ENCODE measurements at places on chromosomes 3 and 15. TPM values are rescaled to one million over a fixed set of nuclear protein-coding genes. Genes with fewer than 3 reads are reported as not detected.

The SYNM gene
- total RNA-seq: 3.5 TPM

The HIGD2B gene
- total RNA-seq: not detected

The OCA2 gene
- total RNA-seq: 0.19 TPM

The TLR9 gene
- not detected for total RNA-seq

The SLC27A2 gene
- 0.91 TPM for total RNA-seq

GRCh38 chr3:181253796-181254195, 264.3 kb upstream of the DNAJC19 start:
- DNase-seq: no peak

DNA sequence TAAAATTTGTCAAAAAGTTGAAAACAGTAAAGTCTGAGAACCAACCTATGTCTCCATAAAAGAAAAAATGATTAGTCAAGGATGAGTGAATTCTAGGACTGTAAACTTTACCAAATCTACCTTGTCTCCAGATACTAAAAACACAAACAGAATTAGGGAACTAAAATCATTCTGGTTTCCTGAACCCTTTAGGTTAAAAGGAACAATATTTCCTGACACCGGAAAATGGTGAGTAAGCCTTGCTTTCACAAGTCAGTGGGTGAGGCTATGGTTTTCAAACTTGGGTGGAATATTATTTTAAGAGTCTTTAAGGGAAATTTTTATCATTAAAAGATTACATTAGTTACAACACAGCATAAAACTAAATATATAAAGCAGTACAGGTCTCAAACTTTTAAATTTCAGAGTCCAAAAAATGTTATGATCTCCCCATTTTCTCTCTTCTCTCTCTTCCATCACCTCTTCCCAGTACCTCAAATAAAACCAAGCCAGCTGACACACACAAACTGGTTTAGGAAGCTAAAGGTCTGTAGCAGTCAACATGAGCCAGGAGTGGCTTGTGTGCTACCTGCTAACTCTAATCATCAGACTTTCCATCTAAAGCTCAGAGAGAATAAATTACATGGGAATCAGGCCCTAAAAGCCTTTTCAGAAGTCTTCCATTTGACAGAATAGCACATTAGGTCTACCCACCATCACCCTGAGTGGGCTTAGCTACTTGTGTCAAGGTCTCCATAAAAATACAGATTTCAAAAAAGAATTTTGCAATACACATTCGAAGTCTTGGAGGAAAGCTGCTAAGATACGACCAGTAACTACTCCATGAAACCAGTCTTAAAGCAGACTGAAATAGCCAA, 2.2 kb downstream of the SLC12A6 start:
- DNase-seq: no peak

DNA sequence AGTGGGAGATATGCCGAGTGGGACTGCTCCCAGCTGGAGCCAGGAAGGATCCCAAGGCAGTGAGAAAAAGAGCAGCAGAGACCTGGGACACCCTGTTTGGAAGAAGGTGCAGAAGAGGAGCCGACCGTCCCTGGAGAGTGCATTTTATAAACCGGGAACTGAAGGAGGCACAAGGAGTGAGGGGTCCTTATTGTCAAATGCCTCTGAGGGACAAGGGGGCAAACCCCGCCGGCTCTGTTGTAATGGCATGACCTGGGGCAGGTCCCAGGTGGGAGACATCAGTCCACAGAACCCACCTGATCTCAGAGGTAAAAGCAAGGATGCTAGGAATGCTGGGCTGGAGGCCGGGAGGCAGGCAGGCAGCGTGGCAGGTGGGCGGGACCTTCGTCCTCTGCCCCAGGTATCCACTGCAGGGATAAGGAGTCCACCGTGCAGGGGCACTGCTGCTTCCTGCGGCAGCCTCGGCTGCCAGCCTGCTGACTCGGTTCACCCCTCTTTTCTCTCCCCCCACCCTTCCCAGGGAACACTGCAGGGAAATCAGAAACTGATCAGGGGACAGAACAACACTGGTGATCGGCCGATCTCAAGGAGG, 26.9 kb downstream of the ADAMTS17 start:
- no peak for DNase-seq

GRCh38 chr3:99920481-99921376, 103.1 kb downstream of the CMSS1 start:
- DNase-seq: no peak

GRCh38 chr3:198028718-198029117, 68.7 kb downstream of the LMLN start:
- DNase-seq: no peak

GRCh38 chr15:83475551-83475950, 28.4 kb downstream of the SH3GL3 start:
- no peak for DNase-seq

- DNase-seq: no peak
These were observed 504.1 kb downstream of the NTRK3 start for GRCh38 chr15:87752250-87752951.

Measured in neural crest cell (in vitro differentiated cells).